ENCODE measurements at places on chromosomes 2 and 18.

GRCh38 chr2:222294996-222295367 is 3.8 kb downstream of the PAX3 start:
- DNase-seq: no peak

- DNase-seq: no peak
These were observed 21.4 kb downstream of the ZNF24 start for GRCh38 chr18:35322486-35323458.

DNA sequence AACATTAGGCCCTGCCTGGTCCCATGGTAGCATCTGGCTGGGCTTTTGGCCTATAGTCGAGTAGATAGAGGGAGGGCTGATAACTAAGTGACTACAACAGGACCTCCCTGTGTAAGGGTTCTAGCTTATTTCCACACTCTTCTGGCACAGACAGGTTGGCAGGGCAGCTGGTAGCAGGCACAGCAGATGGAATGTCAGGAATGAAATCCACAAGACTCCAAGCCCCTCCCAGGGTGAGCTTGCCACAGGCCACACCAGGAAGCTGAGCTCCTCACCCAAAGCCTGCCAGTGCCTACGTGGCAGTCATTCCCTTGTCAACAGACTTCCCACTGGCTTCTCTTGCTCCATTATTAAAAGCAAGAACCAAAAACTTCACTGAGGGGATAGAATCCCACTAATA is 20.7 kb upstream of the C1QL2 start:
- no peak for DNase-seq

DNA sequence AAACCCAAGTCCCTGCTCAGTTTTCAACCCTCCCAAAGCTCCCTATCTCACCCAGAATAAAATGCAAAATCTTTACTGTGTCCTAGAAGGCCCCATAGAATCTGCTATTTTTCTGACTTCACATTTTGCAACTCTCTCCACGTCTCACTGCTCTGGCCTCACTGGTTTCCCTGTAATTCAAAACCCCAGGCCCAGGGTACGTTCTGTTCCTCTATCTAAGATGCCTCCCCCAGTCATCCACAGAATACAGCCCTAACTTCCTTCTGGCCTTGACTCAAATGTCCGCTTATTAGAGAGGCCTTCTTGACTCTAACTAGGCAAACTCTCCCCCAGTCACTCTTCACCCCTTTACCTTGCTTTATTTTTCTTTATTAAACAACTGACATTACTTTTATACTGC is 42.0 kb downstream of the FAM161A start:
- no peak for DNase-seq

GRCh38 chr2:108621687-108622681 is 87.7 kb downstream of the LIMS1 start:
- no peak for DNase-seq

DNA sequence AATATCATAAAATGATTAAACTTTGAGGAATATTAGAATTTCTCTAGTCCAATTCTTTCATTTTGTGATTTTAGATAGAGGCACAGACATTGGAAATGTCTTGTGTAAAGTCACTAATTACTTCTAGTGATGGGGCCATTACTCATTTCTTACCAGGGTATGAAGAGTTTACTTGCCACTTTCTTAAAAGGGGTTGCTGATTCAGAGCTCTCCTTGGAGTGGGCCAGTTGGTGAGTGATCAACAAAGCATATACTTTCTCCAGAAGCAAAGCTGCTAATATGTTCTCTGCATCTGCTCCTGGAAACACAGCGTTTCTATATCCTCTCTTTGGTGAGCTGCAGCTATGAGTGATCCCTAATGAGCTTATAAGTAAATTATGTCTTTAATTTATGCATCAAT is 408.9 kb upstream of the LRATD1 start:
- no peak for DNase-seq

DNA sequence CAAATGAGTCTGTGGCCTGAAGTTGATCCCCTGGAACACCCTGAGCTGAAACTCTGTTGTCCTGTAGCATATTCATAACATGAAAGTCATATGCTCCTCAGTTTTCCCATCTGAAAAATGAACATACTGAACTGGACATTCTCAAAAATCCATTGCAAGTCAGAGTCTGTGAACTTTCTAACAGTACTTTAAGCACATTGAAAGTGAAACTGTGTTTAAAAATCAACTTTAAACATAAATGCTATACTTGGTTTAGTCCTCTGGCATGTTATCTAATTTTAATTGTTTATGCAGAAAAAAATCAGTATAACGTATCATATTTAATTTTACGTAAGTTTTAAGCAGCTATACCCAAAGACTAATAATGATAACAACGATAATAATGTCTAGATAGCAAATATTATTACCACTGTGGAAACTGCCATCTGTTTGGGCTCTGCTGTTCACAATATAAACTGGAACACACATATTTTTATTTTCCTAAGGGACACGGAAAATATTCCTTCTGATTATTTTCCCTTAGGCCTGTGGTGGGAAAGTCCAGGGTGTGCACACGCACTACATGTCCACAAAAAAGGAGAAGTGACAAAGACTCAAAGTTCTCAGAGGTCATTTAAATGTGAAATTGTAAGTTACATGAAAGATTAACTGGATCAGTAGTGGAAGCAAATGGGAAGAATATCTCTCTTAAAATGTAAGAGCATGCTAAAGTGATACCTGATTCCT is 56.1 kb upstream of the TTN start:
- no peak for DNase-seq
